ENCODE measurements at places on chromosomes 2 and 18. TPM values are rescaled to one million over a fixed set of nuclear protein-coding genes. Genes with fewer than 3 reads are reported as not detected.

The GPC1 gene
- total RNA-seq = 56.7 TPM

The GREB1L gene
- total RNA-seq = 6.3 TPM

DNA sequence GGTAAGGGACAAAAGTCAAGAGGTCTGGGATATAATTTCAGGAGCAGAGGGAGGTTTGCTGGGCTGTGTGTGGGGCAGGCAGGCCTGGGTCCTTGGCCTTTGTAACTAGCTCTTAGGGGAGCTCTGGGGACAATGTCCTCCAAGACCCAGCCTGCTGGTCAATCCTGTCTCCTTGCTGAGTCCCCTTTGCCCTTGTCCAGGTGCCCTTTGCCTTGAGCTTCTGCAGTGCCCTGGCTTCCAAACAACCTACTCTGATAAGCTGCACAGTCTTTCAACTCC is 30.0 kb upstream of the REEP1 start:
- DNase-seq = no peak
- H3K27me3 ChIP-seq = 0 out of 2 replicates have a peak, but pooled peaks cover 3% of the 10 kb centered on the region
- H3K4me3 ChIP-seq = no peak overlapping the region
- H3K27ac ChIP-seq = no peak overlapping the region
- H3K4me1 ChIP-seq = no peaks in the 10 kb centered on the region

DNA sequence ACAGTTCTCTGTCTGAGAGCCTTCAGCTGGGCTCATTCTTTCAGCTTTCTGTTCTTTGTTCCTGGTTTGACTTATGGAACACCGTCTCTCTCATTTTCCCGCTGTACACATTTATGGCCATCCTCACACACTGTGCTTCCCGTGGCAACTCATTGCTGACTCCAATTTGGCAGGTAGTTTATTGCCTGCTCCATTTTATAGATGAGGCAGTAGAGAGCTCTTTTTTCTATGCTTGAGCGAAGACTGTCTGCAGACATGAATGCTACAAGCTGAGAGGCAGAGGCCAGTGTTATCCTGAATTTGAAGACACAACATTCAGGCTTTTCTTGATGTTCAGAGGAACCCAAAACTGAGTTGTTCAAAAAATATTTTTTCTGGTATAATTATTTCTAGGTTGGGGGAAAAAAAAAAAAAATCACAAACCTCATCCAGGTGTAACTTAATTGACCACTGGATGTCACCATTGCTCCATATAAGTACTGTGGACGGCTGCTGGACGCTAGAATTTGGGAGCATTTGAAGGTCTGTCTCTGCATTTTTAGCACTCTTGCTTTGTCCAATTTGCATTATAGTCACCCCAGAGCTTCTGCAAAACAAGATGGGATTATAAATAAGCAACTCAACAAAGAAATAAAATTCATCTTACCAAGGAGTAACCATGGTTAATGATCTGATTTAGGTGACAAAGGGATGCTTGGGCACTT is 83.5 kb downstream of the HRH4 start:
- H3K4me3 ChIP-seq = no peak overlapping the region
- peak; percentile 58 for DNase-seq
- H3K27me3 ChIP-seq = peaks cover 47% of the 10 kb centered on the region
- H3K4me1 ChIP-seq = no peaks in the 10 kb centered on the region
- H3K36me3 ChIP-seq = no peaks in the 10 kb centered on the region
- no peak overlapping the region for H3K27ac ChIP-seq

The ALPG gene
- total RNA-seq = 0.18 TPM

- no peaks in the 10 kb centered on the region for H3K27me3 ChIP-seq
- H3K4me3 ChIP-seq = peak overlapping the region; percentile 76
- H3K4me1 ChIP-seq = peaks cover 14% of the 10 kb centered on the region
- H3K36me3 ChIP-seq = peaks cover 11% of the 10 kb centered on the region
Observed at GRCh38 chr2:26786207-26787028, 562 bp downstream of the CENPA start.

- peaks cover 24% of the 10 kb centered on the region for H3K4me1 ChIP-seq
- no peaks in the 10 kb centered on the region for H3K27me3 ChIP-seq
- H3K4me3 ChIP-seq = no peak overlapping the region
Observed at GRCh38 chr2:37797081-37797480, 125.6 kb upstream of the CDC42EP3 start.

The WDCP gene
- total RNA-seq = 5.6 TPM

DNA sequence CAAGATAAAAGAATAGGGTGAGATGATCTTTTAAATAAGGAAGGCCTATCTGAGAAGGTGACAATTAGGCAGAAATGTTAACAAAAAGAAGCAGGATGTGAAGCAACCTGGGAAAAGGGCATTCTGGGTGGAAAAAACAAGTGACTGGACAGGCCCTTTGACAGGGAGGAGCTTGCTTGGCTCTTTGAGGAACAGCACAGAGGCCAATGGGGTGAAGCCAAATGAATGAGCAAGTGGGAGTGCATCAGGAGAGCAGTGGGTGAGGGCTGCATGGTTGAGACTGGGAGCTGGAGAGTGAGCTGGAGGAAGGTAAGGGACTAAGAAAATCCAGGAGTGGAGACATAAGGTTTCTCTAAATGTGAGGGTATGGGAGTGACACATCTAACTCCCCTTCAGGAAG is 126.9 kb downstream of the TDRD15 start:
- no peaks in the 10 kb centered on the region for H3K4me1 ChIP-seq
- H3K4me3 ChIP-seq = no peak overlapping the region
- no peak for DNase-seq
- H3K27me3 ChIP-seq = no peaks in the 10 kb centered on the region
- H3K27ac ChIP-seq = no peak overlapping the region
- H3K36me3 ChIP-seq = no peaks in the 10 kb centered on the region

DNA sequence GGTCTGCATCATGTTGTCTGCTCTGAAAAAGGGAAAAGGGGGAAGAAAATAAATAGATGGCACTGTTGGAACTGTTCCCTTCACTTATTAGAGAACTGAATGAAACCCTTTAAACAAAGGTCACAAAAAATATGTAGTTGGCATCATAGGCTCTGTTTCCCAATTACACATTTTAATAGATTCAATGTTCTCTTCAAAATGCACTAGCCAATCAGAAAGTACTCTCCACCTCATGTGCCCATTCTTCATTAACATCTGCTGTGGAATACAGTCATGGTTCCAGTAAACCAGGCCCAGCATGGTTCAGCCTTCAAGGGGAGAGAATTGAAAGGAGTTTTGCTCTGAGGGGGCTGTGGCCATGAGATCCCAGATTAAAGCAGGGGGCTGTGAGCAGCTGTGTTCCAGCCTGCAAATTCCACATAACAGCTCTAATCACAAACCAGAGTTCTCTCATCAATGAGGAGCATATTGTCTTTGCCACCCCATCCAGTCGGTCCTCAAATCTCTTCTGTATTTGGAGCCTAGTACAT is 165.9 kb upstream of the CREB1 start:
- no peaks in the 10 kb centered on the region for H3K36me3 ChIP-seq
- H3K27ac ChIP-seq = no peak overlapping the region
- H3K27me3 ChIP-seq = no peaks in the 10 kb centered on the region

GRCh38 chr2:241991299-241991698 is 121.8 kb downstream of the RTP5 start:
- no peak for DNase-seq
- no peaks in the 10 kb centered on the region for H3K36me3 ChIP-seq
- peaks cover 21% of the 10 kb centered on the region for H3K27me3 ChIP-seq
- H3K4me3 ChIP-seq = no peak overlapping the region
- H3K4me1 ChIP-seq = no peaks in the 10 kb centered on the region

Data from PC-3 (cell line).